Stromal cell of bone marrow (primary cell): ENCODE measurements at places on chromosomes 1 and 21.

GRCh38 chr1:5273280-5274003, 619.0 kb downstream of the AJAP1 start:
- no peak for DNase-seq

- no peak for DNase-seq
Measured at GRCh38 chr1:25793585-25794170, 6.3 kb upstream of the SELENON start.

GRCh38 chr1:241985787-241986186, 13.1 kb downstream of the MAP1LC3C start:
- no peak for DNase-seq

DNA sequence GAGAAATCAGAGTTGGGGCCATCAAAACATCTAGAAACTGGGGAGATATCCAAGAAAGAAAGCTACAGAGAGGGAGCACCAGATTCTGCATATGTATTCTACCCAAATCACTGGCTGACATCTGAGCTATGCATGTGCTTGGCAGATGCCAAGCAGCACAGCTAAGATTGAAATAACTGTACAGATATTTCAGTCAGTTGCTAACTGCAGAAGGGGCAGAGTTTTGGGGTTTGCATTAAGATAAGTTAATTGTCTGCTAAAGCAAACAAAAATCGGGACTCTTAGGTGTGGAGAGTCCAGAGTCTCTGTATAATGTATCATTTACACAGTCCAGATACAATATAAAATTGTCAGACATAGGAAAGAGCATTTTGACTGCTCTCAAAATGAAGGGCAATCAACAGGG, 437.1 kb downstream of the PTBP2 start:
- no peak for DNase-seq

GRCh38 chr1:56967900-56968832, 2.4 kb upstream of the C8B start:
- no peak for DNase-seq

DNA sequence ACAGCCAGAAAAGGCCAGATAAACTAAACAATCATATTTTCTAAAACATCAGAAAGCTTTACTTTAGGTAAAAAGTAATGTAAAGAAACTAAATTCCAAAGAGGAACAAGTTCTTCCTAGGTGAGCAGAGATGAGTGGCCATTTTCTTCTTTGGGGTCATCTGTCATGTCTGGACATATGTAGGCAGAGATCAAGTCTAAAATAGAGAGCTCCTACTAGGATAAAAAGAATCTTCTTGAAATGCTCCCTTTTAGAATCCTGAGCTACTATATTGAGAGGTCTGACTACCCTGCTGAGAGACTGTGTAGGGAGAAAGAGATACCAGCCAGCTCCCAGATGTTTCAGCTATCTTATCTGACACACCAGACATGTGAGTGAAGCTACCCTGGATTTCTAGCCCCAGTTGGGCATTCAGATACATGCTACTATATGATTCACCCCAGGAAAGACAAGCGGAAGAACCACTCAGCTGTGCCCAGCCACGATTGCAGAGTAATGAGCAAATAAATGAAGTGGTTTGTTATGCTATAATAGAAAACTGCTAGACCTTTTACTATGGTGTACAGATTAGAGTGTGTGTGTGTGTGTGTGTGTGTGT, 80.1 kb downstream of the TTLL7 start:
- DNase-seq, result no peak

DNA sequence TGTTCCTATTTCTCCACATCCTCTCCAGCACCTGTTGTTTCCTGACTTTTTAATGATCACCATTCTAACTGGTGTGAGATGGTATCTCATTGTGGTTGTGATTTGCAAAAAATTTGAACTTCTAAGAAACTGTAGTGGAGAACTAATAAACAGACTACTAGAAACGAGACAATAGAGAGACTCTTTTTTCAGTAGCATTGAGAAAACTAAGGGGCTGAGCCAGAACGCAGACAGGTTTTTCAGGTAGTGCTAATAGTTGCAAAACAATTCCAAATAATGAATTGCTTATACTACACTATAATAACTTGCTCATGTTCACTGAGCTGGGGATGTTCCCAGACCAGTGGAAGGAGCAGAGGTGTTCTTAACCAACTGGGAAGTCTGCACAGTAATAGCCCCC, 98.8 kb upstream of the DPH5 start:
- DNase-seq, result no peak

GRCh38 chr21:38352536-38353219, 95.9 kb downstream of the KCNJ15 start:
- peak; percentile 79 for DNase-seq

DNA sequence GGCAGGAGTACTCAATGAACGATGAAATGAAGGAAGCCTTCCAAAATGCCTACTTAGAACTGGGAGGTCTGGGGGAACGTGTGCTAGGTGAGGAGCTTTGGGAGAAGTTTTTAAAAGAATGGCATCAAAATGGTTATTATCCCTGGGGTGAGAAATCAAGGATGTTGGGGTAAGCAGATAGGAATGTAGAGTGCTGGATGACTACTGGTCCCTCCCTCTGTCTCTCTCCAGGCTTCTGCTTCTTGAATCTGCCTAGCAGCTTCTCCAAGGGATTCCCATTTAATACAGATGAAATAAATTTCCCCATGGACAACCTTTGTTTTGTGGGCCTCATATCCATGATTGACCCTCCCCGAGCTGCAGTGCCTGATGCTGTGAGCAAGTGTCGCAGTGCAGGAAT, 19.0 kb upstream of the CASQ1 start:
- no peak for DNase-seq

- no peak for DNase-seq
Measured at GRCh38 chr1:2247760-2248126, 19.6 kb downstream of the SKI start.

DNA sequence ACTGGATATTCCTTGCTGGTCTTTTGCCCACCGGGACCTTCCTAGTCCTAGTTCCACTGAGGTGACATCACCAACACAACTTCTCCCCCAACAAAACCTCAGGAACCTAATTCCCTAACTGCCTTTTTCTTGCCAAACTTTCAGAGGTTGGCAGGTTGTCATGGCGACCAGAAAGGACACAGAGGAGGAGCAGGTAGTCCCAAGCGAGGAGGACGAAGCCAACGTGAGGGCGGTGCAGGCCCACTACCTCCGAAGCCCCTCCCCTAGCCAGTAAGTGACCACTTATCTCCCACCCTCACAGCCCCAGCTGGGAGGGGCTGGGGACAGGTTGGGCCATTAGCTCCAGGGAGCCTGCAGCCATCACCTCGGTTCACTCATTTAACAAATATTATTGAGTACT, 815 bp downstream of the STYXL2 start:
- DNase-seq, result no peak

GRCh38 chr1:52727956-52728656, 1.9 kb downstream of the ZYG11B start:
- DNase-seq, result no peak

- no peak for DNase-seq
Measured at GRCh38 chr1:43235040-43235439, 34.7 kb upstream of the TMEM125 start.

DNA sequence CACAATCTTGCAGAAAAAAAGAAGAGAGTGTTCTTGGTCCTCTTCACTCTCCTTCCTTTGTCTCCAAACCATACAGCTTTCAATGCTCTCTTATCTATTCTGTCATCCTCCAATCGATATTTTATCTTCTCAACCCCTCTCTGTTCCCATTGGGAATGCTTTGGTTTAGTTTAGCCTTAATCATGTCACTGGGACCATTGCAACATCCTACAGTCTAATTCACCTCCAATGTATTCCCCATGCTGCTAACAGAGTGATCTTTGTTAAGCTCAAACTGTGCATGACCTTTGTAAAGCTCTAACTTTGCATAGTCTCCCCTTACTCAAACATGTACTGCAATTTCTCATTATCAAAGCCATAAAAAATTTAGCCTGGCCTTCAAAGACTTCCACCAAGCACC, 2.9 kb downstream of the MPL start:
- DNase-seq, result no peak

DNA sequence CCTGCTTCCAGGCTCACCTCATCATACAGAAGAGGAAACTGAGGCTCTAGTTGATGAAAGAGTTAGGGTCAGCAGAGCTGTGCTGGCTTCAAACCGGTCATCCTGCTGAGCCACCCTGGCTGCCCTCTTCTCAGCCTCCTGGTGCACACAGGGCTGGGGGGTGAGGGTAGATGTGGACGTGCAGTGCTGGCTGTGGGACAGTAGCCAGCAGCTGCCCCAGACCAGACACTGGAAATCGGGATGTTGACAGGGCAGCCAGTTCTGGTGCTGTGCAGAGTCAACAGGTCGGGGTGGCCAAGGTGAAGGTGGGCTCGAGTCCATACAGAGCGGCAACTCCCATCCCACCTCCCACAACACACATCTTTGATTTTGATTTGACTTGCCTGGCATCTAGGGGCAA, 1.5 kb upstream of the CLCNKA start:
- DNase-seq, result no peak

DNA sequence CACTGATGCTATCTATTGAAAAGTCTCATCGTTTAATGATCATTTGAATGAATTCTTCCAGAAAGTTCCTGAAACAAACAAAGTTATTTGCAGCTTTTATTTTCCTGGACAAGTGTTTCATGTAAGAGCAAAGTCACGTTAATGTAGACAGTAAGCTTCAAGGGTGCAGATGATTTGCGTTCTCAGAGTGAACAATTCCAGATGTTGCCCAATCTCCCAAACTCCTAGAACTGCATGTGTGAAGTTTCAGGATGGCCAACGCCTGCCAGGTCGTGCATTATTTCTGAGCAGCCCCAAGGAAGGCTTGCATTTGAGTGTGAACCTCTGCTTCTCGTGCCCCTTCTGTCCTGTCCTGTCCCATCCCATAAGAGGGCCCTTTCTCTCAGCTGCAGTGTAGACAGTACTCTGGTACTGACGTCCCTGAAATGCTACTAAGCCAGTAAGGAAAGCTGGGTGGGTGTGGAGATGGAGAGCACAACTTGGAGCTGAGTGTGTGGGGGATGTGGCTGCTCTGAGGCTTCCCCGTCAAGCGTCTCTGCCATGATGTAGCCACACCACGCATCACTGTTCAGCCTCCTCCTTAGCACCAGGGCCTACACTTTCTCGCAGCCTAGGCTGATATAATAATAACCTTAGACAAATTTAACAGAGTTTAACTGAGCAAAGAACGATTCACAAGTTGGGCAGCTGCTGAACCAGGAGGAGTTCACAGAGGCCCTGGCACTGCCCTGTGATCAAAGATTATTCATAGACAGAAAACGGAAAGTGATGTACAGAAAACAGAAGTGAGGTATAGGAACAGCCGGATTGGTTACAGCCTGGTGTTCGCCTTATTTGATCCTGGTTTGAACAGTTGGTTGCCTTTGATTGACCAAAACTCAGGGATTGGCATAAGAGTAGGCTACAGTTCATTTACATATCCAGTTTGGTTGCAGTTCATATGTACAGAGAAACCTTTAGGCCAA, 50.4 kb downstream of the RHOU start:
- no peak for DNase-seq

DNA sequence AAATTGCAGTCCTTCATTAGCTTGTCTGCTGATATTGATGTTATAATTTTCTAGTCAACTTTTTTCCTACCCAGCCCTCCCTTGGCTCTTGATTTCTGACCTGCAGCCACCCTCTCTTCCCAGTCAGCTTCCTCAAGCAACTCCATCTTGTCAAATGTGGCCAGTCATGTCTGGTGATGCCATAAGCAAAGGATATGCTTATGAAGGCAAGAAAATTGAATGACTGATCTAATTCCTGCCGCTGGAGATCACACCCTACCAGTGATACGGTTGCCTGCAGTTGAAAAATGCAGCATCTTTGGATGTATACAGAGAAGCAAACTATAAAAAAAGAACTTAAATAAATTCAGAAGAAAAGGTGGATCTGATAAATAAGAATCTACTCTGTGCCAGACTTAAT, 297.1 kb upstream of the DAB1 start:
- no peak for DNase-seq

DNA sequence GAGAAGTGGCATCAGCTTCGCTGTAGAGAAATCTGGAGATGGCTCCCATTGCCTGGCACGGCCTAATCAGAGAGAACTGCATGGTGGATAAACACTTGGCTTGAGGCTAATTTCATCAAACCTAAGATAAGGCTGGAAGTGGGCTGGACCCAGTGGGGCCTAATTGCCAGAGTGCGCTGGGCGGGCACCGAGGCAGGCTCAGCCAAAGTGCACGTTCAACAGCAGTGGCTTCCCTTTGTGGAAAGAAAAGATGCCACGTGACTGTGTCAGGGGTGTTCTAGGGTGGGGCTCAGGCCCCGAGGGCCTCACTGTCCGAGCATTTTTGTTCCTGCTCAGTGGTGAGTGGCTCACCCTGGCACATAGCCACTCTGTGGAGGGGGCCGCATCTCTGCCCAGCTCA, 5.8 kb downstream of the PLCH2 start:
- DNase-seq, result no peak

- no peak for DNase-seq
Measured at GRCh38 chr1:111471012-111471411, 2.8 kb upstream of the C1orf162 start.

DNA sequence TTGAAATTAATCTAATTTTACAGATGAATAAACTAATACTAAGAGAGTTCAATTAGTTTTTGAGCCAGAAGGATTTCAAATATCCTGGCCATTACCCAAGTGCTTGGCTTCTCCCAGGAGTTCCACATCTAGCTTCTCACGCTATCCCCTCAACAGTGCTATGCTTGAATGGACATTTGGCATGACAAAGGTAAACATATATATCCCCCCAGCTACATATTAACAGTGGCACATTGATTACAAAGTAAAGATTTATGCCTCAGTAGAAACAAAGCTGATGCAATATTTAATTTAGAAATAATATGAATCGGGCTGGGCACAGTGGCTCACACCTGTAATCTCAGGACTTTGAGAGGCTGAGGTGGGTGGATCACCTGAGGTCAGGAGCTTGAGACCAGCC, 434.6 kb upstream of the PRMT6 start:
- DNase-seq, result no peak

DNA sequence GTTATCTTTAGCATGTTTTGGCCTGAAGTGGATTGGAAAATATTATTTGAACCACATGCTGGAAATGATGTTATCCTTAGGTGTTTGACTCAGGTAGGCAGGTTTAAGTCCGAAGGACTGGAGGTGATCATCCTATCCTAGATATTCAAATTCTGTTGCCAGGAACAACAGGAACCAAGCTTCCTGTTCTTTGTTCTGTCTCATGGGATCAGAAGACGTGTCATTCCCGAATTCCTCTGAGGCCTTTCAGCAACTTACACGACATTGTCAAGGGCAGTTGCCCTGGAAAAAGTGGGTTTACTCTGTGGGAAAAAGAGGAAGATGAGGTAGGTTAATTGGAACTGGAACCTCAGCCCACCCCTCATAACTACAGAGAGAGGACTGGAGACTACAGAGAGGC, 36.6 kb downstream of the SLAMF6 start:
- DNase-seq, result no peak

DNA sequence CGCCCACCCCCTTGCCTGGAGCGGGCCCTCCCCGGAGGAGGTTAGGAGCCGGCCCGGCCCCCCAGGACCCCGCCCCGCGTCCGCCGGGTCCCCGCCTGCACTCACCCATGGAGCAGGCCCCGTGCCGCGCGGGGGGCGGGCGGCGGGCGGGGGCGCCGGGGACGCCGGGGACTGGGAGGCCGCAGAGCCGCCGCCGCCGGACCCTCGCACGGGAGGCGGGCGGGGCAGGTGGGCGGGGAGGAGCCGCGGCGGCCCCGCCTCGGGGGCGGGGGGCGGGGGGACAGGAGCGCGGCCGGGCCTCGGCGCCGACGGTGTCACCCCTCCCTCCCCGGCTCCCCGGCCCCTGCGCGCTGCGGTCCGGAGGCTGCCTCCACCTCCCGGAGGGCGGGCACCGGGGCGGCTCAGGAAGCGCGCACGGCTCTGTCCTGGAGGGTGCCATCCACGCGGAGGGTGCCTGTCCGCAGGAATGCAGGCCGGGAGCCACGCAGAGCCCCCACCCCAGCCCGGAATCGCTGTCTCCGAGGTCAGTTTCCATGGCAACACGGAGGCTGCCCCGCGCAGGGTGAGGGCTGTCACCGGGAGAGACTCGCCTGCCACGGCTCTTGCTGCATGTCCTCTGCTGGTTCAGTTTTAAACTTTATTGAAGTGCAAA, 5.9 kb upstream of the PLEKHG5 start:
- DNase-seq, result no peak
